ENCODE measurements at places on chromosomes 5 and 9.

DNA sequence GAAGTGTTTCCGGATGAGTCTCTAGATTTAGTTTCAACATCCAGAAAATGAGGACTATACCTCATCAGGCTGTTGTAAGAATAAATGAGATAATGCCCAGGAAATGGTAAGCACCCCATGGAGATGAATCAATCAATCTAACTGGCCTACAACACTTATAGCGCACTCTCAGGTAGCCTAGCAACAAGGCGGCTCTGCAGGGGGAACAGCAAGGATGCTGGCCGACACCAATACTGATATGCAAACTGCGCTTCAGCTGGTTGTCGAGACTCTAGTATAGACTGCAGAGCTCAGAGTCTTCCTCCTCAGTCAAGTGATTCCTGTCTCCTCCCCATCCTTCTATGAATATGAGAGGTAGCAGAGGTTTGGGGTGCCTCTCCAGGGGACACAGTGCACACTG is 218.8 kb upstream of the WWC1 start:
- DNase-seq: no peak

- DNase-seq: no peak
Observed at GRCh38 chr5:96648023-96648422, 14.2 kb upstream of the CAST start.

DNA sequence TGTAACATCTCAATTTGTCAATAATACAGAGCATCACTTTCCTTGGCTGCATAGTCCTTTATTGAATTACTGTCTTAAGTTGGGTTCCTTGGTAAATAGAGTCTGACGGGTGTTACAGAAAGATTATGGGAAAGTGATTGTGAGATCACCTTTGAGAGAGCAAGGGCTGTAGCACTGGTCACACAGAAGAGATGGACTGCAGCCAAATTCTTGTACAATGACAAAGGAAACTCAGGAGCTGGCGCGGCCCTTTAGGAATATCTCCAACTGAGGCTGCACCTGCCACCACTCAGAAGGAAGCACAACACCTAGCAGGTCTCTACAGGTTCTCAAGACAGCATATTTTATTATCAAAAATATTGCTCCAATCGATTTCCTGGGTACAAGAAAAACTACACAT is 350.0 kb upstream of the ISL1 start:
- DNase-seq: no peak

- DNase-seq: no peak
Observed at GRCh38 chr5:84861306-84861705, 476.6 kb upstream of the EDIL3 start.

DNA sequence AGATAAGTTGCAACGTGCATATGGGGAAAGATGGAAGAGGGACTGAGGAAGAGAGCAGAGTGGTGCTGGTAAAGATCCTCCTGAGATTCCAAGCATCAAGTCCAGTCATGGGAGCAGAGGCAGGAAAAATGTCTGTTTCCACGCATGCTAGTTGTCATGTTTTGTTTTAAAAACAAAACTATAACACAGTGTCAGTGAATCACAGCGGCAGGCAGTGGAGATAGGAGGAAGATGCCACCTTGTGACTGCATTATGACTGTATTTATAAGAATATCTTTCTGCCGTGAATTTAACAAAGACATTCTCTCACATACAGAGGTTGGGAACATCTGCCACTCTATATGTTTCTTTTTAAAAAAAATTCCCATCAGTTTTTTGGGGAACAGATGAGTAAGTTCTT is 3.7 kb upstream of the SVEP1 start:
- no peak for DNase-seq

GRCh38 chr5:7871653-7872052 is 2.7 kb downstream of the MTRR start:
- DNase-seq: no peak

- no peak for DNase-seq
Observed at GRCh38 chr5:157045601-157046000, 13.3 kb downstream of the HAVCR1 start.

DNA sequence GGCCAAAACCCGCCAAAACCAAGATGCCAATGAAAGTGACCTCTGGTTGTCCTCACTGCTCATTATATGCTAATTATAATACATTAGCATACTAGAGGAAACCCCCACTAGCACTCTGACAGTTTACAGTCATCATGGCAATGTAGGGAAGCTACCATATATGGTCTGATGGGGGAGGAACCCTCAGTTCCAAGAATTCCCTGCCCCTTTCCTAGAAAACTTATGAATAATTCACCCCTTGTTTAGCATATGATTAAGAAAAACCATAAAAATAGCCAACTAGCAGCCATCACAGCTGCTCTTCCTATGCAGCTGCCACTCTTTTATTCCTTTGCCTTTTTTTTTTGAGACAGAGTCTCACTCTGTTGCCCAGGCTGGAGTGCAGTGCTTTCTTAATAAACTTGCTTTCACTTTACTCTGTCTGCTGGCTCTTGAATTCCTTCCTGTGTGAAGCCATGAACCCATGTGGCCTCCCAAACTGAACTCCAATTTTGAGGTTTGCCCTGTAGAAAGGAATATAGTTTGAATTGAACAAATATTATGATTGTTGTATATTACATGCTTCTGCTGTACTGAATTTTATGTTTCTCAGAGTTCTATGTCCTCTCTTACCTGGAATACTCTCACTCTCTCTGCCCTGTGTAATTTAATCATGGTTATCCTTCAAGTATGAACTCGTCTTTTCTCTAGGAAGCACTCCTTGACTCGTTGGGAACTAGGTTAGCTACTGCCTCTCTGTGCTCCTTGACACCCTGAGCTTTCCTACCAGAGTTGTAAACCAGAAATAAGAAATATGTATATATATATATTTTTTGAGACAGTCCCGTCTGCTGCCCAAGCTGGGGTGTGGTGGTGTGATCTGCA is 59.8 kb downstream of the KIAA1958 start:
- no peak for DNase-seq

- no peak for DNase-seq
Observed at GRCh38 chr5:53041071-53041692, 52.0 kb downstream of the ITGA2 start.

DNA sequence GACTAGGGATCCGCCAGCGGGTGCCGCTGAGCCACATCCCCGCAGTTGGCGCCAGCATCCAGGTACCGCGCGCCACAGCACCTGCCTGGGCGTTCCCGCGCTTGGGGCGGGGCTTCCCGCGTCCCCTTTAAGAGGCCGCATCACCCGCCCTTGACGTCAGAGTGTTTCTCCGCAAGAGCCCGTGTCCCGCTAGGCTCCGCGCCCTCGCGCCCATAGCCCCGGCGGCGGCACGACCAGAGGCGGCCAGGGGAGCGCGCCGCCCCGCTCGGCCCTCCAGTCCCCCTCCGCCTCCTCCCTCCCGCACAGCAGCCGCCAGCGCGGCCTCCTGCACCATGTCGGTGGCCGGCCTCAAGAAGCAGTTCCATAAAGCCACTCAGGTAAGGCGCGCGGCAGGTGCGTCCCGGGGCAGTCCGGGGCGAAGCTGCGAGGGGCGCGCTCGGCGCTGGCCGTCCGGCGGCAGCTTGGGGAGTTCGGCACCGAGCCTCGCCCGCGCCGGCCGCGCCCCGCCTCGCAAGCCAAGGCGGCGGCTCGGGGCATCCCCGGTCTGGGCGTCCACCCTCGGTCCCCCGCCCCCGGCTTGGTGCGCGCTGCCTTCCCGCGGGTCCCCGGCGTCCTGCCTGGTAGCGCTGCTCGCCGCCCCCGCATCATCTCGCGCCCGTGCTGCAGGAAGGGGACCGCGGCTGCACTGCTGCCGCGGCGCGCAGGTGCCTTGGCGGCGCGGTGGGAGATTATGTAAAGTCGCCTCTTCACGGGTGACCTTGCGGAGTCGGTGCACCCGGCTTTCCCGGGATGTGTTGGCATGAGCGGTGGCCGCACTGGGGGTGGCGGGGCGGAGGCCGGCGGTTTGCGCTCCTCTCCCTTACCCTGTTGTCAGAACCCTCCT is at the start of gene SH3GL2:
SH3GL2 (plus strand) TSS at position 156 of the 883 bp plus-strand sequence.
- peak; percentile 79 for DNase-seq

GRCh38 chr9:69078581-69078980 is 43.0 kb downstream of the FXN start:
- no peak for DNase-seq

- DNase-seq: no peak
Observed at GRCh38 chr9:137234758-137235423, 4.2 kb downstream of the SLC34A3 start.

DNA sequence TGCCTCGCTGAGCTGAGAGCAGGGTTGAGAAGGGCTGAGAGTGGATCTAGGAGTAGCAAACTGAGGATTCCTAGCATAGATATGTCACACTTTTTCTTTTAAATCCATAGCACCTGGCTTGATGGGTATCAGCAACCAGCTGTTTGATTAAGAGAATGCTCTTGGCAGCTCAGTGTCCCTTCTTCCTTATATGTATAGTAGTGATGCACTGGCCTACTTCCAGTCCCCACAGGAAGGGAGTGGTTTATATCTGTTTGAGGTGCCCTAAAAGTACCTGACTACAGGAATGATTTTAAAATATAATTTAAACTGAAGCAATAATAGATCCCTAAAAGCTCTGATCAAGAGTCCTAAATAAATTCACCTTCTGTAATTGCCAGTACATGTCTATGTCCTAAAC is 546.8 kb upstream of the ZNF608 start:
- DNase-seq: no peak

- DNase-seq: no peak
Observed at GRCh38 chr9:70255486-70255885, 3.3 kb upstream of the SMC5 start.

GRCh38 chr5:149930749-149931574 is 13.6 kb downstream of the PDE6A start:
- no peak for DNase-seq

DNA sequence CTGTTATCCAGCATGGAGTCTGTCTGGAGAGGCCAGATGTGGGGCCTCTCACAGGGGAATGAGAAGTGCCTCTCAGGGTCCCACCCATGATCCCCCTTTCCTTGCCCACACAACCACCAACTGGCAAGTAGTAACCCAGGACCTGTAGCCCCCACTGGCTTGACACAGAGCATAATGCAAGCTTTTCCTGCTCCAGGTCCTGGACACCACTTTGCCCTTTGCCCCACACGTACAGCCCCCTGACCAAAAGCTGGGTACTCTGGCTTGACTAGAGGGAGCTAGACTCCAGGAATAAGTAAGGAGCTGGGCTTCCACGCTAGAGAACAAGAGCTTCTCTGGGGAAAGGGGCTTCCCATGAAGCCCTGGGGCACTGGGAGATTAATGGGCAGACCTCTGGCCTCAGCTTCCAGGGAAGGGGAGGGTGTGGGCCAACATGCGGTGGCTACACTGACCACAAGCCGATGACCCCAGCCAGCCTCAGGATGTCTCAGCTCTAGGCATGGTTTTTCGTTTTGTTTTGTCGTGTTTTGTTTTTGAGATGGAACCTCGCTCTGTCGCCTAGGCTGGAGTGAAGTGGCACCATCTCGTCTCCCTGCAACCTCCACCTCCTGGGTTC is 109.5 kb downstream of the C9orf50 start:
- DNase-seq: no peak

GRCh38 chr5:108561416-108562204 is 179.7 kb upstream of the FBXL17 start:
- no peak for DNase-seq

DNA sequence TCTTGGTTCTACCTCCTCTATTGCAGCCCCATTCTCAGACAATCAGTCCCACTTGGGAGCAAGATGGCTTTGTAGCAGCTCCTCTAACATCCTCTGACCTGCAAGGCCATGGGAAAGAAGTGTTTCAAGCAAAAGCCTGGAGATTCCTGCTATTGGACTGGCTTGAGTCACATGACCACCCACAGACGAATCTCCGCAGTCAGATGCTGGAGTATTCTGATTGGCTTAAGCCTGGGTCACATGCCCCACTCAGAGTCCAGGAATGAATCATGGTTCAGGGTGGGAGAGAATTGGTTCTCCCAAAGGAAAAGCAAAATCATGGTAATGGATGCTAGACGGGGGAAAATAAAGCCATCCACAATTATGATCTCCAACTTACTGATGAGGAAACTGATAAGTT is 22.6 kb upstream of the LMX1B start:
- no peak for DNase-seq

GRCh38 chr5:10474521-10475075 is 32.9 kb downstream of the ROPN1L start:
- DNase-seq: no peak

DNA sequence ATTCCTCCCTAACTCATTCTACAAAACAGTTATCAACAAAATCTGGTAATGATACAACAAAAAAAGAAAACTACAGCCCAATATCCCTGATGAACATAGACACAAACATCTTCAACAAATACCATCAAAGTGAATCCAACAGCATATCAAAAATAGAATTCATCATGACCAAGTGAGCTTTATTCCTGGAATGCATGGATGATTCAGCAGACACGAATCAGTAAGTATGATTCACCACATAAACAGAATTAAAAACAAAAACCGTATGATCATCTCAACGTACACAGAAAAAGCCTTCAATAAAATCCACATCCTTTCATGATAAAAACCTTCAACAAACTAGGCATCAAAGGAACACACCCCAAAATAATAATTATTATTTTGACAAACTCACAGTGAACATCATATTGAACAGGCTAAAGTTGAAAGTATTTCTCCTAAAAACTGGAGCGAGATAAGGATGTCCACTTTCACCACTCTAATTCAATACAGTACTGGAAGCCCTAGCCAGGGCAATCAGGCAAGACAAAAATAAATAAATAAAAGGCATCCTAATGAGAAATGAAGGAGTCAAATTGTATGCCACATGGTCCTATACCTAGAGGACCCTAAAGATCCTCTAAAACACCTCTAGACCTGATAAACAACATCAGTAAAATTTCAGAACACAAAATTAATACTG is 305.1 kb upstream of the RGMB start:
- DNase-seq: no peak

DNA sequence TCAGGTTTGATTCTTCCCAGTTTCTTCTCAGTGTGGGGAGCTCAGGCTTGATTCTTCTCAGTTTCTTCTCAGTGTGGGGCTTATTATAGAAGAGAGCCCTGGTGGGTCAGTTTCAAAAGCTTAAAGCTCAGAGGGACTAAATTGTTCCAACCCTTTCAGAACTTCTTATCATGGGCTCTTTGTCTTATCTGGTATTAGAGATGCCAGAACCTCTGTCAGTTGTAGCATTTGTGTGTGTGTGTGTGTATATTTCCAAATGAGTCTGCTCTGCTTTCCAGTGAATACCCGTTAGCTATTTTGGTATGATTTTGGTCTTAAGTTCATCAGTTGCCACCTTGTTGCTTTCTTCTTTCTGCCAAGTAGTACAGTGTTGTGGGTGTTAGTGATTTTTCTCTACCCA is 21.8 kb downstream of the TMEM38B start:
- no peak for DNase-seq

All from NCI-H526 treated with DMSO at 0.1 percent for 48 hours (cell line).